Pancreas (tissue), 10 donors: ENCODE measurements at places on chromosomes 13 and 19. TPM values are rescaled to one million over a fixed set of nuclear protein-coding genes. Genes with fewer than 3 reads are reported as not detected.

DNA sequence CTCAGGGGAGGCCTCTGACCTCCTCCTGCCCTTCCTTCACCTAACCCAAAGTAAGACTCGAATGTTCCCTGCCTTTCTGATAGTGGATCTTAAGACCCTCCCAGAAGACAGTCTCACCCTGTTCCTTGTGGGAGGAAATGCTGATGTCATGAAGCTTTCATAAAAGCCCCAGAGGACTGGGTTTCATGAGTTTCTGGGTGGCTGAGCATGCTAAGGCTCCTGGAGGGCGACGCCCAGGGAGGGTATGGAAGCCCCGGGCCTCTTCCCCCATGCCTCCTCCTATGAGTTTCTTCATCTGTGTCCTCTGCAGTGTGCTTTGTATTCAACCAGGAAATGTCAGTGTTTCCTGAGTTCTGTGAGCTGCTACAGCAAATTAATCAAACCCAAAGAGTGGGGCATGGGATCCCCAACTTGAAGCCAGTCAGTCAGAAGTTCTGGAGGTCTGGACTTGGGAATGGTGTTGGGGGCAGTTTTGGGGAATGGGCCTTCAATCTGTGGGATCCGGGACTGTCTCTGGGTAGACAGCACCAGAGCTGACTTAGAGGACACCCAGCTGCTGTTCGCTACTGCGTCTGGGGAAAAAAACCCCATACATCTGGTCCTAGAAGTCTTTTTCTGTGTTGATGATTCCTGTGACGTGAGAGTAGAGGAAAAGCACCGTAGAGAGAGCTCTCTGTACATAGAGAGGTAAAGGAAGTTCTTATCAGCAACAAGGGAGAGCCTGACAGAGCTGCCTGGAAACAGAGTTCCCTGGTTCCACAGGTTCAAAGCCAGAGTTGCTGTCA is 2.0 kb upstream of the LILRB2 start:
- DNase-seq, result no peak

DNA sequence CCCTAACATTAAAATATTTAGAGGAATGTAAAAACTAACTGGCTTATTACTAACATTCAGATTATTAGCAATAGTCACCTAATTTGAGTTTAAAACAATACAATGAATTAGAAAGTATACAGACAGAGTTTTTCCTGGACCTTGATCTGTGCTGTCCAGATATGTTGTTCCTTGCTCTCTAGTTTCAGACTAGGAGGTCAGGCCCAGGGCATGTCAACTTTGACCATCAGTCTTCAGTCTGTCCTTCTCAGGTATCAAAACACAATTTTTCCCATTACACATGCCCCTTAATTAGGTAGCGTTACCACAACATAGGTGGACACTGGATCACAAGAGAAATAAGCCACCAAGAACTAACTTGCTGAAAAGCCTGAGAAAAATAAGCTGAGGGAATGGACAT is 197.0 kb downstream of the MAB21L1 start:
- no peak for DNase-seq

DNA sequence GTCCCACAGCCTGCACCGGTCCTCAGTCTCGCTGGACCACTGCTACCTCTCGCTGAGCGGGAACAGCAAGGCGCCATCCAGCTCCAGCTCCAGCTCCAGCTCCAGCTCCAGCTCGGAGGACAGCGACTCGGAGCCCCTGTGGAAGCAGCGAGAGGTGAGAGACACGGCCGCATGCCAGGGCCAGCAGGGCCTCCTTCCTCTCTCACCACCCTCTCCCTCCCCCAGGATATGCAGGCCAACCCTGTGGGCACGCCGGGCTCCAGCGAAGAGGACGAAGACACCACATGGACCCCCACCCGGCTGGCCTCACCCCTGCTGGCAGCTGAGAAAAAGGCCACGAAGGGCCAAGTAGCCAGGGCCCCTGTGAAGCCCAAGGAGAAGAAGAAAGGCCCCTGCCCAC is 7.3 kb downstream of the SIX5 start:
- no peak for DNase-seq

GRCh38 chr19:13195678-13196077 is 45.5 kb downstream of the IER2 start:
- peak; percentile 74 for DNase-seq

- no peak for DNase-seq
These were observed 573.7 kb downstream of the IRS2 start for GRCh38 chr13:109212650-109213049.

GRCh38 chr13:75764926-75765310 is 128.8 kb downstream of the LMO7 start:
- DNase-seq, result no peak

DNA sequence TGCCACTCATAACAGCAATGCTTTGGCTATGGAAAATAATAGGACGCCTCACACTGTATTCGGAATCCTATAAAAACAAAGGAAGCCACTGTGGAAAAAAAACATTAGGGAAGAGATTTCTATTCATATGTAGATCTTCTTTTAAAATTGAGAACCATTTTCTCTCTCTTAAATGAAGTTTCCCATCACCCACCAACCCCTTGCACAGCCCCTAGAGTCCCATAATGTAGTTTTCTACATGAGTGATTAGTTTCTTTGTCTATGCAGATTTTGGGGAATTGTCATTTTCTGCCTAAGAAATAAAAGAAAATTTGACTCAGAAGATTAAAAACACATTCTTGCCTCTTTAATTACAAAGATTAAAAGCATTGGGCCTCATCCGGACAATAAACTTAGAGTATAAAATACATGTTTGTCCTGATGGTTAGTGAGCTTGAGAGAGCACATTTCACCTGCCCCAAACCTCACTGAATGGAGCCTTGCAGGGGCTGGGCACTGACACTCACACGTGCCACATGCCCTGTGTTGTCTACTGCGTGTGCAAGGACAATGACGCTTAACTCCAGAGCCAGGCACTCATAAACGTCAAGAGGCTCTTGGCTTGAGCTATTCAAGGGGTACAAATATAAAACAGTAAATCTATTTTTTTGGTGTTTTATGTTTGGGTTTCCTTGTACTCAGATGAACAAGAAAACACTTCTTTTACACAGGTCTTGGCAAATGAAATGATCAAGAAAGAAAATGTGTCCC is 40.0 kb upstream of the KL start:
- DNase-seq, result no peak

DNA sequence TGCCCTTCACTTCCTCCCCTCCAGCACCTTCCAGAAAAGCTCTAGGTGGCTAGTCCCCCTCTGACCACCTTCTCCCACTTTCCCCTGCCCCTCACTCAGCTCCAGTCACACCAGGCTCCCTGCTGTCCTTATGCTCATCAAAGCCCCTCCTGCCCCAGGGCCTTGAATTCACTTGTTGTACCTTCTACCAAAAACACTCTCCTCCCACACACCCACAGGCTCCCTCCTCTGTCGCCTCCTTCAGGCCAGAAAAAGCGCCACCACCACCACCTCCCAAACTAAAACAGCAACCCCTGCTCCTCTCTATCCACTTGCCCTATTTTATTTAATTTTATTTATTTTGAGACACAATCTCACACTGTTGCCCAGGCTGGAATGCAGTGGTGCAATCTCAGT is 4.8 kb upstream of the CEACAM16 start:
- no peak for DNase-seq

DNA sequence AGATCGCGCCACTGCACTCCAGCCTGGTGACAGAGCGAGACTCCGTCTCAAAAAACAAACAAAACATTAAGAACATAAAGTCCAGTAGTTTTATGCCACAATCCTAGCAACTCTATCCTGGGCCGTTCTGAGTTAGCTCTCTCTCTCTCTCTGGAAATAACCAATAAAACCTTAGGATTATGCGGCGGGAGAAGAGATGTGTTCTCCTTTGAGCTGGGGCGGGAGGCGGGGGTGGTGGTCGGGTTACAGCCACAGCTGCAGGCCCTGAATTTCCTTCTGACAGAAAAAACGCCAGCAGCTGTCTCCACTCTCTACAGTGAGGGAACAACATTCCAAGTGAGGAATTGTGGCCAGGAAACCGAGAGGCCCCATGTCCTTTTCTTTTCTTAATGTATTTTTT is 9.1 kb upstream of the PNMA8A start:
- DNase-seq, result no peak

GRCh38 chr13:113951246-113951999 is 22.5 kb downstream of the C13orf46 start:
- peak; percentile 88 for DNase-seq

DNA sequence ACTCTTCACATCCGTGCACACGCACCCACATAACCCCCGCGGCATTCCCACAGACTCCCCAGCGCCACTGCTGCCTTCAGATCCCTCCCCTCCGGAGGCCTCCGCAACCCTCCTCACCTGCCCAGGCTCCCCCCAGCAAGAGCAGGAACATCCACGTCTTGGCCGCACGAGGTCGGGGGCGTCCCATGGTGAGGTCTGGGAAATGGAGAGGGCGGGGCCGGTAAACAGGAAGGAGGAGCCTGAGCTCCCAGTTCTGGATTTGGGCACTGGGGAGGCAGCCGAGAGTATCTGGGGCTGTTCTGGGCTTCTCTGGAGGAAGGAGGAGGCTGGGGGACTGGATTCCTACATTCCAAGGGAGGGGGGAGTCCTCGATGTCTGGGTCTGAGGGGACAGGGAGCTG is 423 bp downstream of the KLK8 start:
- no peak for DNase-seq

Gene OR1M1
- total RNA-seq, result not detected

Gene FCAR
- total RNA-seq, result 0.64 TPM

Gene TMEM221
- 0.35 TPM for total RNA-seq

Gene LILRB1
- 5.1 TPM for total RNA-seq

Gene KLK12
- not detected for total RNA-seq

Gene AMH
- total RNA-seq, result 4.1 TPM

Gene MIA
- total RNA-seq, result not detected

Gene RFPL4AL1
- not detected for total RNA-seq

Gene RASGRP4
- 1.3 TPM for total RNA-seq
